ENCODE measurements at places on chromosomes 3 and 15. TPM values are rescaled to one million over a fixed set of nuclear protein-coding genes. Genes with fewer than 3 reads are reported as not detected.

The CSPG5 gene
- total RNA-seq, result 0.48 TPM

The ADCY5 gene
- total RNA-seq, result not detected

The ZIC1 gene
- not detected for total RNA-seq

The RBM6 gene
- 70.4 TPM for total RNA-seq

The HTR3C gene
- total RNA-seq, result not detected

The ARF4 gene
- total RNA-seq, result 67.2 TPM

The DAPK2 gene
- total RNA-seq, result 3.3 TPM

The IMPG2 gene
- 0.86 TPM for total RNA-seq

The OR5H14 gene
- total RNA-seq, result not detected

The SLC24A5 gene
- not detected for total RNA-seq

The CMTM7 gene
- 61.0 TPM for total RNA-seq

The SEMA3F gene
- 0.25 TPM for total RNA-seq

GRCh38 chr3:21804330-21804729 lies 53.3 kb upstream of the ZNF385D start:
- DNase-seq, result no peak

GRCh38 chr15:92617549-92618520 lies 37.7 kb downstream of the FAM174B start:
- DNase-seq, result no peak

- DNase-seq, result no peak
Measured at GRCh38 chr3:44525060-44525459, 29.9 kb upstream of the ZKSCAN7 start.

DNA sequence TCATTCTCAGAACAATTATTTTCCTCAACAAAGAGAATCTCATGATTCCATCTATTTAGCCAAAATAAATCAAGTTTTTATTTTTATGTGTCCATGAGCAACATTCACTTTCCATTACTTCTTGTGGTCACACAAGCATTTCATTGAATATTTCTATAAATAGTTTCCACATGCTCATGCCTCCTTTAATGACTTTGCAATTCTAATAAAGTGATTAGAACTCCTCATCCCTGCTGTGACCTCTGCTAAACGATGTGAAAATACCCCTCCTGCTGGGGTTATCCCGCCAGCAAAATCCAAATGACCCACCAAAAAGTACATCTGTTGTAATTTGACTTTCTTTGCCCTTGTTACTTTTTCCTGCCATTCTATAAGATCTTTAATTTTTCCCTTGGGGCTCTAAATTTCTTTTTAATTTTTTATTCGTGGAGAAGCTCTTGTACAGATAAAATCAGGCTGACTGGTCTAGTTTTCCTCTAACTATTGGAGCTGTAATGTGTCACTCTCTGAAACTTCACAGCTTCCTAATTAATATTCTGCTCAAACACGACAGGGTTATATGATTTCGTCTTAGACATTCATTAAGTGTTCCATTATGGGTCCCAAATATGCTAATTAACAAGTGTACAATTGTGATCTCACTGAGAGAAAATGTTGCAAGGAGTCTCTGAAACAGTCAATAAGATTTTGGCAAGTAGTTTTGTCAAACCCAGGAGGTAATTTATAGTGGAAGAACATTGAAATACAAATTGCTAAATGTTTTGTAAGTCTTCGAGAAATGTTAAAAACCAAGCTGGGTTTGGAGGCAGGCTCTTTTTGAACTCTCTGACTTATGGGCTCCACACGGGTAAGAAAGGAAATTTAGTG lies 533.1 kb upstream of the NAALADL2 start:
- no peak for DNase-seq

DNA sequence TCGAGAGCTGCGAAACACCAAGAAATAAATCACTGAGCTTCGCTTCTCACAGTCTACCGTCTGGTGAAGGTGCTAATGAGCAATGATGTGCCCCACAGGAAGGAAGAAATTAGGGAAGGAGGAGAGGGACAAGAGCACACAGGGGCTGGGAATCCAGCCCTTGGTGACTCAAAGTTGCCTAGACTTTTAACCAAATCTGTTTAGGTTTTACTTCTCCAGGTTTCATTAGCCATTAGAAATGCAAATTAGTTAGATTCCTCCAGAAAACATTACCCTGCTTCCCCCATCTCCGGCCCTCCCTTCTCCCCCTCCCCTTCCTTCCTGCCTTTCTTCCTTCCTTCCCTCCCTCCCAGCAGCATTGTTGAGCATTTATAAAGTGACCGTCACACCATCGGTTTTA lies 59.3 kb upstream of the UBE2E1 start:
- no peak for DNase-seq

GRCh38 chr3:11288786-11289637 lies 16.8 kb downstream of the ATG7 start:
- DNase-seq, result peak; percentile 24

GRCh38 chr15:75646112-75646943 lies 1.4 kb upstream of the SNX33 start:
- DNase-seq, result no peak

- DNase-seq, result no peak
Measured at GRCh38 chr15:64742385-64742784, 33.0 kb downstream of the RBPMS2 start.

DNA sequence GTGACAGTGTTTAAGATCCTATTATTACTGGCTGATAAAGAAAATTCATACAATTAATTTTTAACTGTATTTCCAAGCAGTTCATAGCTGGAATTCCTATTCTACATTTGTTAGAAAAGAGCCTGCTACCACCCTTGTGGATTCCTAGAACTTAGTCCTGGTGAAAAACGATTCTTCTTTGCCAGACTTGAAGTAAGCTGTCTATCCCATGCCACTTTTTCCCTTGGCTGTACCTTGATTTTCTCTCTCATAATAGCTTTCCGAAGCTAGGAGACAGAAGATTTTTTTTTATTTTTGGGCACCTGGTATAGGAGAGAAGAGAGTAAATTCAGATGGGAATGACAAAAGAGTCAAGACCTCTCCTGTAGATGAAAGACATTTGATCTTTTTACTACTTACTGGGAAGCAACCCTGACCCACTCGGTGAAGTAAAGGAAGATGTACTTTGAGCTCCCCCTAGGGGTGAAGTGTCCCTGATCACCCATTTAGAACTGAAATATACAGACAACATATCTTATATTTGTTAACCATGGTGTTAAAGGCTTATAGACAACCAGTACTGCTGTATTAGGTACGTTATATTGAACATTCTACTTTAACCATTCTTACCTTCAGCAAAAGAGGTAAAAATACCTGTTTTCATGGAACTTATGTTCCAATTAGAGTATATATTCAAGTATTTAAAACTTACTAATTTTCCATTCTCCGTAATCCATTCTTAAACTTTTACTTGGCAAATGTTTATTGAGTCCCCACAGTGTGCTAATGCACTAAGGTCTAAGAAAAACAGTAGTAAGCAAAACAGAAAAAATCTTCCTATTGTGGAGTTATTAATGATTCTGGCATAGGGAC lies 36.2 kb upstream of the C3orf38 start:
- peak; percentile 51 for DNase-seq

GRCh38 chr3:10303785-10304184 lies 11.0 kb upstream of the GHRL start:
- no peak for DNase-seq

DNA sequence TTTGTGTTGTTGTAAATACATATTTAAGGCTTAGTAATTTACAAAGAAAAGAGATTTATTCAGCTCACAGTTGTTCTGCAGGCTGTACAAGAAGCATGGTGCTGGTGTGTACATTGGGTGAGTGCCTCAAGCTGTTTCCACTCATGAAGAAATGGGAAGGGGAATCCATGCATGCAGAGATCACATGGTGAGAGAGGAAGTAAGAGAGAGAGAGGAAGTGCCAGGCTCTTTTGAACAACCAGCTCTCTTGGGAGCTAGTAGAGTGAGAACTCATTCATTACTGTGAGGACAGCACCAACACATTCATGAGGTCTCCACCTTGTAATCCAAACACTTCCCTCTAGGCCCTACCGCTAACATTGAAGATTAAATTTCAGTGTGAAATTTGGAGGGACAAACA lies 909.2 kb downstream of the NSUN3 start:
- no peak for DNase-seq

DNA sequence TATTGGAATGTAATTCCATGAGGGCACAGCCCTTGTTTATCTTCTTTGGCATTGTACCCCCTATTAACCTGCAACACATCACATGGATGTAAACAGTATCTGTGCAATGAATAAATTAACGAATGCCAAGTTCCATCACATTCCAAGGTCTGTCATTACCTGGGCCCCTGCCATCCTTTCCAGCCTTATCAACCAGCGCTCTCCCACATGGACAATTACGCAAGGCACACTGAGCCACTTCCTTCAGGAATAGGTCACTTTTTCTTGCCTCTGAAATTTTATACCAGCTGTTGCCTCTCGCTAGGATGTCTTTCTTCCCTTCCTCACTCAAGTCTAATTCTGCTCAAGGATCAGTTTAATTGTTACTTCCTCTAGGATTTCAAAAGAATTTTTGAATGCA lies 1051.8 kb upstream of the CFAP20DC start:
- DNase-seq, result no peak

GRCh38 chr3:115633467-115633866 lies 10.2 kb downstream of the GAP43 start:
- no peak for DNase-seq

DNA sequence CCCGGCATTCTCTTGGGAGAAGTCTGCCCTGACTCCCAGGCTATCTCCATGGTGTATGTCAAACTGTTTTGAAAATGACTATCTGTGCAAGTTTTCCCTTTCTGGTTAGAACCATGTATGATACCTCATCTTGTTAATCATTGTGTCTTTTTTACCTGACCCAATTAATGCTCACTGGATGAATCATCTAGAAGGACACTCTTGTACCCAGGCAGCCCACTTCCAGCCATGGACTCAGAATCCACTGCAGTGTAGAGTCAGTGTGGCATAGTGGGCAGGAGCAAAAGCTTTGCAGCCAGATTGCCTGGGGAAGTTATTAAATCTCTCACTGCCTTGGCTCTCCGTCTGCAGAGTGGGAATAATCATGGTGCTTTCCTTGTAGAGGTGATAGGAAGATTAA lies 1.2 kb downstream of the FAM3D start:
- DNase-seq, result no peak

DNA sequence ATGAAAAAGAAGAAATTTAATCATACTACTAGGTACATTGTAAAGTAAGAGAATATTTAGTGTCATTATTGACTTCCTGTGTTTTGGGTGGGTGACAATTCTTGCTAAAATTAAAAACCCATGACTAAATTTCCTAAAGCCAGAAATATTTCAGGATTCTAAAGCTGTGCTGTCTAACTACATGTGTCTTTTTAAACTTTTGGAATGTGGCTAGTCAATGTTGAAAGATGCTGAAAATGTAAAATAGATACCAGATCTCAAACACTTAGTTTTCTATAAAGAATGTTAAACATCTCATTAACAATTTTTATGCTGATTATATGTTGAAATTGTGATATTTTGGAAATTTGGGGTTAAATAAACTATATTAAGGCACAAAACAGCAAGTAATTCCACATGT lies 308.9 kb upstream of the TMCO5A start:
- DNase-seq, result no peak

GRCh38 chr3:178352326-178353005 lies 183.8 kb upstream of the KCNMB2 start:
- DNase-seq, result no peak

GRCh38 chr15:92394309-92395097 lies 822 bp downstream of the ST8SIA2 start:
- DNase-seq, result no peak

- DNase-seq, result peak; percentile 67
Measured at GRCh38 chr3:59450946-59451763, 401.3 kb upstream of the CFAP20DC start.

DNA sequence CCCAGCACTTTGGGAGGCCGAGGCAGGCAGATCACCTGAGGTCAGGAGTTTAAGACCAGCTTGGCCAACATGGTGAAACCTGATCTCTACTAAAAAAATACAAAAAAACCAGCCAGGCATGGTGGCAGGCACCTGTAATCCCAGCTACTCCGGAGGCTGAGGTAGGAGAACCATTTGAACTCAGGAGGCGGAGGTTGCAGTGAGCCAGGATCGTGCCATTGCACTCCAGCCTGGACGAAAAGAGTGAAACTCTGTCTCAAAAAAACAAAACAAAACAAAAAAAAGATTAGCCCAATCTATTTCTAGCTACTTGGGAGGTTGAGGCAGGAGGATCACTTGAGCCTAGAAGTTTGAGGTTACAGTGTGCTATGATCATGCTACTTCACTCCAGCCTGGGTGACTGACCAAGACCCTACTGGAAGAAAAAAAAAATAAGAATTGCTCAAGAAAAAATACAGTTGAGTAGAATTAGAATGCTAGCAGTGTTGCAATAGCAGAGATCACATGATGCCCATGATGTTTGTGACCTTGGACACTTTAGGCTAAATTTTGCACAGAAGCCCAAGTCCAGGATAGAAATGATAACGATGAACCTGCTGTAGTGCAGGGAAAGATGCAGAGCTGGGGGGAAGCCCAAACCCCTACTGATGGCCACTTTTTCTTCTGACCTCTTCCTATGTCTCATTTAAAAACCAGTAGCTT lies 162.2 kb downstream of the LPP start:
- DNase-seq, result no peak

DNA sequence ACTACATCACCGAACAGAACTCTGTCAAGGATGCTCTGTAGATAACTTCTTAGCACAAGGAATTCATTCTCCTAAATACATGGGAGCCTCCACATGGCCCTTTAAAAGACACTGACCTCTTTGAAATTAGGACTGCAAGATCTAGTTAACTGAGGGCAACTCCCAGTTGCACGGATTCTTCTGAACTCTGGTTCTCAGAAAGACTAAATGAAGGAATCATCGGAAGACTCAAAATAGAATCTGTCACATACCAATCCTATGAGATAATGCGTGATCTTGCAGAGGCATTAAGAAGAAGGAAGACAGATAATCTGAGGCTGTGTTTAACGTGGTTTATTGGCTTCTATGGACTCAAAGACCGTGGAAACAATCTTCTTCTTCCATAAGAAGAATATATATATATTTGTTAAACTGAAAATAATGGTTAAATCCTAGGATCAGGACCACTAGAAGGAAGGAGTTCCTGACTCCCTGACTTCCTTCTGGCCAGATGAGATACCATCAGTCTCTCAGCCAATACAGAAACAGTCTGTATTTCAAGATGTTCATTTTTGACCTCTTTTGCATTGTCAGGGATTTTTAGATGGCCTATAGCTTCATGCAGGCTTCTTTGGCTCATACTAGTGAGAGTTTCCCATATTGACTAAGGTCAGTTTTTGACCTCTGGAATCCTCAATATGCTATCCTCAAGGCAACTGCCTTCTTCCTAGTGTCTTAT lies 33.9 kb upstream of the TBC1D23 start:
- DNase-seq, result no peak

- no peak for DNase-seq
Measured at GRCh38 chr3:158683230-158683962, 10.9 kb upstream of the LXN start.

- peak; percentile 62 for DNase-seq
Measured at GRCh38 chr3:119937229-119937628, 155.3 kb downstream of the NR1I2 start.

DNA sequence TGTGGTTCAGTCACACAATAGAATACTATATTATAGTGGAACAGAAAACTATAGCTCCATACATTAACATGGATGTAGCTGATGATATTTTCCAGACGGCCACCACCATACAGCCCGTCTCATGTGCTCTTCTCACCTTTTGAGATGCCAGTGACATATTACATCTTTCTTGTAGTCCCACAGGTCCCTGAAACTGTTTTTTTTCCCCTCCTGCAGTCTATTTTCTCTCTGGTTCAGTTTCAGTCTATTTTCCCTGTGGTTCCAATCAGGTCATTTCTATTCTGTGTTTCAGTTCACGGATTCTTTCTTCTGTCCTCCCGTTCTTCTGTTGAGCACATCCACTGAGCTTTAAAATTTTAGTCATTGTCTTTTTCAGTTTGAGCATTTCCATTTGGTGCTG lies 72.2 kb downstream of the PPCDC start:
- DNase-seq, result no peak
